Right renal cortex interstitium (tissue), 3 donors: ENCODE measurements at places on chromosomes 3 and 15. TPM values are rescaled to one million over a fixed set of nuclear protein-coding genes. Genes with fewer than 3 reads are reported as not detected.

DNA sequence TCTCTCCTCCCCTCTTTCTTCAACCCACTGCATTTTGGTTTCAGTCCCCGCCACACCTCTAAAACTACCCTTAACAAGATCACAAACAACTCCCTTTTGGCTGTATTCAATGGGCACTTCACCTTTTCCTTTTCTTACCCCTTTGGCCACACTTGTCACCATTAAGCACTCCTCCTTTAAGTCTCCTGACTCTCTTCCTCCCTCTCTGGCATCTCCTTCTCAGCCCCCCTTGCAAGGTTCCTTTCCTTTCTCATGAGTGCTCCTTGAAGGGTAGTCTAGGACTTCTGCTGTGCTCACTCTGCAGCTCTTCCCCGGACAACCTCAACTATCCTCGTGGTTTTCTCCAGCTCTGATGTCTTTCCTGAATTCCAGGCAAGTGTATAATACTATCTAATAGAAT is 103.7 kb downstream of the RPL22L1 start:
- no peak for DNase-seq

DNA sequence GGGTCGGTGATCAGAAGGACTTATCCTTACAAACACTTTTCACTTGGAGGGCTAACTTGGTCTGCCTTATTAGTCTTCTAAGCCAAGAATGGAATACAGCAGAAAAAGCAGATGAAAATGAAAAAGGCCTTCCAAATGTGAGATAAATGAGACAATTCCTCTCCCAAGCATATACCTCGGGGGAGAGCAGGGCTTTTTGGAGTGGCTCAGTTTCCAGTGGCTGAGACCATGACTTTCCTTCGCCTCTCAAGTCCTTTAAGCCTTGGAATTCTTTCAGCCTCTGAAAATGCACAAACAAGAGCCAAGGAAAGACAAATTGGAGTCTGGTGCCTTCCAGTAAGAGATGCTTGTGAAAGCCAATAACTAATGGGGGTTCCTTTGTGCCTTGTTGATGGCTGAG is 130.9 kb downstream of the DTWD1 start:
- no peak for DNase-seq

GRCh38 chr3:39126532-39127071 is 19.1 kb downstream of the TTC21A start:
- DNase-seq: no peak

- DNase-seq: no peak
Observed at GRCh38 chr15:33101036-33101435, 93.5 kb downstream of the FMN1 start.

STRIT1 gene
- 1.9 TPM for polyA plus RNA-seq

AADACL2 gene
- polyA plus RNA-seq: not detected

ASB14 gene
- polyA plus RNA-seq: 0.67 TPM
